Gastroesophageal sphincter (tissue), 4 donors: ENCODE measurements at places on chromosomes 11 and 22. TPM values are rescaled to one million over a fixed set of nuclear protein-coding genes. Genes with fewer than 3 reads are reported as not detected.

RTCB gene
- total RNA-seq, result 67.9 TPM

PRG2 gene
- not detected for total RNA-seq

MAPK12 gene
- 10.1 TPM for total RNA-seq

RASL10A gene
- 0.72 TPM for total RNA-seq

OR8U1 gene
- total RNA-seq, result not detected

TSGA10IP gene
- total RNA-seq, result not detected

CRYBB3 gene
- not detected for total RNA-seq

MAPK8IP2 gene
- total RNA-seq, result 0.93 TPM

KRTAP5-1 gene
- not detected for total RNA-seq

SLC22A6 gene
- total RNA-seq, result not detected

PANX3 gene
- 0.47 TPM for total RNA-seq

PRAME gene
- not detected for total RNA-seq

FGF3 gene
- total RNA-seq, result not detected

DDTL gene
- total RNA-seq, result 2.2 TPM

OR51V1 gene
- total RNA-seq, result not detected

UNC93B1 gene
- total RNA-seq, result 31.4 TPM

PLEKHA7 gene
- total RNA-seq, result 13.2 TPM

UPB1 gene
- 0.13 TPM for total RNA-seq

TMEM191B gene
- total RNA-seq, result not detected

BTBD18 gene
- not detected for total RNA-seq

CDC42EP1 gene
- 37.7 TPM for total RNA-seq

PDE3B gene
- total RNA-seq, result 16.3 TPM

IGLL5 gene
- total RNA-seq, result not detected

KIF18A gene
- not detected for total RNA-seq

CALCA gene
- total RNA-seq, result not detected

SPON1 gene
- 31.0 TPM for total RNA-seq

TBC1D22A gene
- total RNA-seq, result 19.3 TPM

IFTAP gene
- total RNA-seq, result 24.8 TPM

PATE4 gene
- total RNA-seq, result not detected

FAM180B gene
- 0.96 TPM for total RNA-seq

C22orf42 gene
- not detected for total RNA-seq

RIMBP3B gene
- total RNA-seq, result not detected

NOX4 gene
- 5.4 TPM for total RNA-seq

TRIM51 gene
- not detected for total RNA-seq

OR51I1 gene
- not detected for total RNA-seq

MMP12 gene
- total RNA-seq, result not detected

SCGB2A2 gene
- not detected for total RNA-seq

SCN2B gene
- total RNA-seq, result 0.31 TPM

NPTXR gene
- total RNA-seq, result 14.0 TPM
